ENCODE measurements at places on chromosomes 12 and 14. TPM values are rescaled to one million over a fixed set of nuclear protein-coding genes. Genes with fewer than 3 reads are reported as not detected.

The SLC35F4 gene
- not detected for polyA plus RNA-seq

The DTD2 gene
- 16.4 TPM for polyA plus RNA-seq

The WNT5B gene
- polyA plus RNA-seq: not detected

The ABCC9 gene
- not detected for polyA plus RNA-seq

The HOXC11 gene
- not detected for polyA plus RNA-seq

The AICDA gene
- polyA plus RNA-seq: not detected

The CRACR2A gene
- polyA plus RNA-seq: 4.0 TPM

The OAS3 gene
- polyA plus RNA-seq: 16.7 TPM

The CLEC14A gene
- polyA plus RNA-seq: not detected

The SLC16A7 gene
- 18.3 TPM for polyA plus RNA-seq

The CACNA2D4 gene
- 20.0 TPM for polyA plus RNA-seq

- H3K4me3 ChIP-seq: no peak overlapping the region
- DNase-seq: no peak
- H3K27ac ChIP-seq: no peak overlapping the region
- H3K4me1 ChIP-seq: peaks cover 9% of the 10 kb centered on the region
- no peaks in the 10 kb centered on the region for H3K27me3 ChIP-seq
- H3K36me3 ChIP-seq: peaks cover 9% of the 10 kb centered on the region
These were observed 12.1 kb downstream of the SLC10A1 start for GRCh38 chr14:69784942-69785341.

DNA sequence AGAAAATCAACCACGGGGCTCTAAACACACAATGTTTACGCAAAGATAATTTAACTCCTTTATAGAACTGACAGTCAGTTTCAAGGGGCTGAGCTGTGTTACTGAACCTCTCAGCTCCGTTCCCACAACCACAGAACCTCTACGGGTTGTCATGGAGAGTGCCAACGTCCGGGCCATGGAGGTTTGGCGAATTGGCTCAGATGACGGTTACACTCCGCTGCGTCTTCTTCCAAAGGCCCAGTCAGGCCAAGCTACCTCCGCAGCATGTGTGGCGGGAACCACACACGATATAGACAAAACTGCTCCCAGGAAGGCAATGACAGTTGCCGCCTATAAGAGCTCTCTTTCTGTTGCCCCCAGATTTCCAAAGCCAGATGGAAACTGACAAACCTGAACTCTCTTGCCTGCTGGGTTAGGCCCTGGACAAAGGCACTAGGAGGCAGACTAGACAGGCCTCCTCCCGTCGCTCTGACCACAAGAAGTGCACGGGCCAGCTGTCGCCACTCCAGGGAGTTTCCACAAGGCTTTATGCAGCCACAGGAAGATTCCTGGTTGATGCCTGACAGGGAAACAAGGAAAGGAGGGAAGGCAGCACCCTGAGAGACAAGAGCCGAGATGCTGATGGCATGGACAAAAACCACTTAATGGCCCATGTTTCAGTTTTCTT, 30.3 kb downstream of the CCDC88C start:
- DNase-seq: peak; percentile 69
- peaks cover 96% of the 10 kb centered on the region for H3K4me1 ChIP-seq
- peak overlapping the region; percentile 96 for H3K27ac ChIP-seq
- H3K27me3 ChIP-seq: peaks cover 9% of the 10 kb centered on the region
- peak overlapping the region; percentile 75 for H3K4me3 ChIP-seq

DNA sequence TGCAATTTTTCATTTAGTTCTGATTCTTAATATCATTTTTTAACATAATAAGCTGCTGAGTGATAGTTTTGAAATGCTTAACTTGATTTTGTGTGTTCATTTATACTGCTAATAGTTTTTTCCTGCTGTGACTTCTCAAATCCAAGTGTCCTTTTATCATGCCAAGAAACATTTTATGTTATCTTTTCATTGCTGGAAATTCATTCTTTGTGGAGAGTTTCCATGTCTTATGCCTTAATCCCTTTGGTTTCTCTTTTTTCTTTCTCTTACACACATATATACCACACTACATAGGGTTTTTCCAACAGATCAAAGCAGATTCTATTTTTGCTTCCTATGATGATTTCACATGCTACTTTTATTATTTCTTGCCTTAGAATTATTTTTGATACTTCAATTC, 981.1 kb downstream of the SLC6A15 start:
- no peaks in the 10 kb centered on the region for H3K4me1 ChIP-seq
- no peak overlapping the region for H3K27ac ChIP-seq
- no peak for DNase-seq
- no peak overlapping the region for H3K4me3 ChIP-seq
- H3K36me3 ChIP-seq: no peaks in the 10 kb centered on the region

DNA sequence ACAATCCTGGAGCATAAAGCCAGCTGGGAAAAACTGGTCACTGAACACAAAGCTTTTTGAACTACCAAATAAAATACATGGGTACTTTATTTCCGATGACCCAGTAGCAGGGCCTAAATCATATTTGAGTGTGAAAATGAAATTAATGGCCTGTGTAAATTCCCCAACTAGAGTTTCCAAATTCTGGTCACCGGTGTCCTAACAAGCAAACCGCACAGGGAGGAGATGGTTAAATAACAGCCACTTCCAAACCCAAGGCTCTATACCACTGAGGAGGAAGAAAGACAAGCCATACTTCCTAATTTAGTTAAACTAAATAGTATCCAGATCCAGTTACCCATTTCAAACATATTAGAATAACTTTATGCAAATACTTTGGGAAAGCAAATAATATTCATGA, 40.1 kb upstream of the DUSP6 start:
- peaks cover 6% of the 10 kb centered on the region for H3K36me3 ChIP-seq
- no peak for DNase-seq
- H3K4me1 ChIP-seq: peaks cover 28% of the 10 kb centered on the region
- no peaks in the 10 kb centered on the region for H3K27me3 ChIP-seq
- H3K4me3 ChIP-seq: no peak overlapping the region
- H3K27ac ChIP-seq: no peak overlapping the region

DNA sequence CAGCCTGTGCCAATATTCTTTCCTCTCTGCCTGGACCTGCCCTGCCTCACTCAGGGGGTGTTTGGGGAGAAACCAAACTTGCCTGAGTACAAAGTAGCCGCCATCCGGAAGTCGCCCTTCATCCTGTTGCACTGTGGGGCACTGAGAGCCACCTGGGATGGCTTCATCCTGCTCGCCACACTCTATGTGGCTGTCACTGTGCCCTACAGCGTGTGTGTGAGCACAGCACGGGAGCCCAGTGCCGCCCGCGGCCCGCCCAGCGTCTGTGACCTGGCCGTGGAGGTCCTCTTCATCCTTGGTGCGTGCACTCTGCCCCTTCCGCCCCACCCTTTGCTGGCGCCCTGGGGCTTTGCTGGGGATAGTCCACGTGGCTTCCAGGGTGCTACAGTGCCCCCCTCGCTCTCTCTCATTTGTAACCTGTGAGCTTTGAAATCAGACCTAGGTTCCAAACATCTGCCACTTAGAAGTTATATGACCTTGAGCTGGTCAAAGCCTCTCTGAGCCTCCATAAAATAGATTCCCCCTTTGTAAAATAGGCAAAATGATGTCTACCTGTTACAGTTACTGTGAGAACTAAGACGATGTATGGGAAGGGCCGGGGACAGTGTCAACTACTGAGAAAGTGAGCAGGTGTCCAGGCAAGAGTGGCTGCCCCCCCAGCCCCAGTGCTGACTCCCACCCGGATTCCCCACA, 4.5 kb downstream of the KCNH3 start:
- no peak for DNase-seq
- H3K27me3 ChIP-seq: peaks cover 20% of the 10 kb centered on the region
- H3K4me3 ChIP-seq: no peak overlapping the region
- H3K36me3 ChIP-seq: no peaks in the 10 kb centered on the region
- peaks cover 5% of the 10 kb centered on the region for H3K4me1 ChIP-seq
- no peak overlapping the region for H3K27ac ChIP-seq

- H3K4me1 ChIP-seq: peaks cover 54% of the 10 kb centered on the region
- no peak for DNase-seq
- H3K4me3 ChIP-seq: peak overlapping the region; percentile 29
- peaks cover 4% of the 10 kb centered on the region for H3K36me3 ChIP-seq
These were observed 54.4 kb downstream of the PELI2 start for GRCh38 chr14:56172571-56172971.

DNA sequence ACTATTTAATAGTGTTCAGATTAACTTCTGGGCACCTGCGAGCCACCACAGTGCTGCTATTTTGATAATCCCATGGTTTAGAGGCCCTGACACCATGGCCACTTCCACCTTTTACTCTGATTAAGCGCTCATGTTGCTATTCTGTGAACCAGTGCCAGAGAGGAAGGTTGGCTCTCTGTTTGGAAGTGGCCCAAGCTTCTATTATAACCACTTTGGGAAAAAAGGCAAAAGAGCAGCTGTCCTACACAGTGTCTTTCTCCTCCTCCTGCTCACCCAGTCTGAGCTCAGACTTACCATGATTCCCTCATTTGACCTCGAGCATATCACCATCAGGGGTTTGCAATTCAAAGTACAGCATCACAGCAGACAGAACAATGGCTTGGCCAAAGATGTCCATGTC, 23.3 kb downstream of the DYRK2 start:
- no peak overlapping the region for H3K27ac ChIP-seq
- peaks cover 12% of the 10 kb centered on the region for H3K36me3 ChIP-seq
- DNase-seq: no peak
- H3K4me1 ChIP-seq: peaks cover 81% of the 10 kb centered on the region
- no peaks in the 10 kb centered on the region for H3K27me3 ChIP-seq
- no peak overlapping the region for H3K4me3 ChIP-seq

GRCh38 chr12:132014092-132014914, 64.6 kb downstream of the EP400 start:
- no peak overlapping the region for H3K4me3 ChIP-seq
- DNase-seq: no peak
- H3K4me1 ChIP-seq: no peaks in the 10 kb centered on the region
- H3K36me3 ChIP-seq: peaks cover 25% of the 10 kb centered on the region
- no peaks in the 10 kb centered on the region for H3K27me3 ChIP-seq

GRCh38 chr12:27505761-27506160, 18.2 kb upstream of the PPFIBP1 start:
- H3K27ac ChIP-seq: no peak overlapping the region
- no peak for DNase-seq
- H3K4me3 ChIP-seq: no peak overlapping the region
- H3K4me1 ChIP-seq: no peaks in the 10 kb centered on the region
- H3K36me3 ChIP-seq: no peaks in the 10 kb centered on the region
- H3K27me3 ChIP-seq: peaks cover 5% of the 10 kb centered on the region

- peaks cover 3% of the 10 kb centered on the region for H3K27me3 ChIP-seq
- no peak overlapping the region for H3K4me3 ChIP-seq
- H3K4me1 ChIP-seq: no peaks in the 10 kb centered on the region
- DNase-seq: no peak
- peaks cover 12% of the 10 kb centered on the region for H3K36me3 ChIP-seq
These were observed 78.6 kb upstream of the SCN8A start for GRCh38 chr12:51512438-51512837.

- DNase-seq: no peak
- H3K4me1 ChIP-seq: no peaks in the 10 kb centered on the region
- H3K27me3 ChIP-seq: no peaks in the 10 kb centered on the region
- H3K27ac ChIP-seq: no peak overlapping the region
- no peaks in the 10 kb centered on the region for H3K36me3 ChIP-seq
These were observed 59.8 kb downstream of the MIPOL1 start for GRCh38 chr14:37257501-37258070.

DNA sequence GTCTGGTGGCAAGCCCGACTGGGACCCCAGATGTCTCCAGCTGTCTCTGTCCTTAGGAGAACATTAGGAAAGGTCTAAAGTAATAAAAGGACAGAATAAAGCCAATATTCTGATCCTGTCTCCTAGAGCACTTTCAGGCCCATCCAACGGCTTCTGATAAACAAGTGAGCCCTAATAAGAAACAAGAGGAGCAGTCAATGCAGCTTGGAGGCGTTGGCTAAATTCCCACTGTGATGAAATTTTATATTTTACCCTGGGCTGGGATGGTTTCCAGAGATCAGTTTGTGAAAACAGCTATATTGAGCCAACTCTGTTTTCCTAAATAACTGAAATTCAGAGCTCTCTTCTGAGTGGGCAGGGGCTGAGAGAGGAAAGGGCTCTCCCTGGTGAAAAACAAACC, 55.5 kb upstream of the SRRM4 start:
- no peak overlapping the region for H3K4me3 ChIP-seq
- DNase-seq: no peak
- no peaks in the 10 kb centered on the region for H3K4me1 ChIP-seq

DNA sequence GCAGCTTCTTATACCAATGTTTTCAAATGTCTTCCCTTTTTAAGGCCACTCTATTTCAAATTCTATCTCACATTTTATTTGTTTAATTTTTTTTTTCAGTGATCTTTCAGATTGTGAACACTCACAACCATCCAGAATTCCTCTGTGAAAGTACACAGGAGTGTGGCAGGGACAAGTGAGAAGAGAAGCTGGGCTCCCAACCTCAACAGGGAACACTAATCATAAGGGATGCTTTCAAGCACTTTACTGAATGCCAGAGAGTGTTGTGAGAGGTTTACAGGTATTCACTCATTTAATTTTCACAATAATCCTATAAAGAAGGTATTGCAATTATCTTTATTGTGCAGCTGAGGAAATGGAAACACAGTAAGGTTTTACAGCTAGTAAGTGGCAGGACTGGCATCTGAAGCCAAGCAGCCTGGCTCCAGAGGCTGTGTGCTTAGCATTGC, 60.1 kb upstream of the PYGL start:
- H3K27ac ChIP-seq: no peak overlapping the region
- DNase-seq: no peak
- no peaks in the 10 kb centered on the region for H3K36me3 ChIP-seq
- H3K27me3 ChIP-seq: peaks cover 10% of the 10 kb centered on the region

DNA sequence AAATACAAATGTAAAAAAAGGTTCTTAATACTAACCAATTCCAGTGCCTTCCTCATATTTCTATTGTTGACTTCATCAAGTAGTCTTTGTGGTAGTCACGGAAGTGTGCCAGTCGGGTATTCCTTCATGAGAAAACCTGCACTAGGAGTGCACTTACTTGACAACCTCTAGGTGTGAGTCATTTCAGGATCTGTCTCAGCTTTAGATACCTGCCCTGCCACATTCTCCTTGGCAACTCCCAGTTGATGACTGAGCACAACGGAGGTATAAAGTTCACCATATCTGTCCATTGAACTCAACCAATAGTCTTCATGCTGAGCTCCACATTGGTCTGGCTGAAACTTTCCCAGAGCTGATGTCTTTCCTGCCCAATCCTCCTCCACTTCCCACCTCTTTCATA, 215.7 kb downstream of the SYT10 start:
- no peak overlapping the region for H3K4me3 ChIP-seq
- no peak overlapping the region for H3K27ac ChIP-seq
- no peak for DNase-seq
- no peaks in the 10 kb centered on the region for H3K4me1 ChIP-seq

- no peak for DNase-seq
- H3K27ac ChIP-seq: no peak overlapping the region
- H3K27me3 ChIP-seq: no peaks in the 10 kb centered on the region
These were observed 16.0 kb downstream of the MRPL42 start for GRCh38 chr12:93483151-93483807.

DNA sequence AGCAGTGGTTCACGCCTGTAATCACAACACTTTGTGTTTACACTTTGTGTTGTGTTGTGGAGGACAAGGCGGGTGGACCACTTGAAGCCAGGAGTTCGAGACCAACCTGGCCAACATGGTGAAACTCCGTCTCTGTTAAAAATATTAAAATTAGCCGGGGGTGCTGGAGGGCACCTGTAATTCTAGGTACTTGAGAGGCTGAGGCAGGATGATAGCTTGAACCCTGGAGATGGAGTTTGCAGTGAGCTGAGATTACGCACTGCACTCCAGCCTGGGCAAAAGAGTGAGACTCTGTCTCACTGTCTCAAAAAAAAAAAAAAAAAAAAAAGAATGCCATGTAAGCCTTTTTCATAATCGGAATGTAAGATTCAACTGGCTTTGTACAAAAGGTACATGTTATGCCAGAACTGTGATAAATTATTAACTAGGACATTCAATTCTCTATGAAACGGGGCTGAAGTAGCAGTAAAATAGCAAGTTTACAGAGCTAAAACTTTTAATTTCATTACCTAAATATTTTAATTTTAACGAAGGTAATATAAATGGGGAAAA, 13.9 kb upstream of the PITPNM2 start:
- H3K4me3 ChIP-seq: no peak overlapping the region
- H3K27me3 ChIP-seq: no peaks in the 10 kb centered on the region
- no peak overlapping the region for H3K27ac ChIP-seq
- DNase-seq: no peak
- H3K36me3 ChIP-seq: peaks cover 17% of the 10 kb centered on the region
